D721Med (cell line): ENCODE measurements at places on chromosomes 5 and 9.

GRCh38 chr5:71492817-71493615 is 37.6 kb downstream of the BDP1 start:
- no peak for DNase-seq

- DNase-seq, result no peak
Measured at GRCh38 chr9:112145886-112146285, 29.2 kb downstream of the SUSD1 start.

GRCh38 chr9:18020121-18020745 is 441.4 kb downstream of the SH3GL2 start:
- no peak for DNase-seq

DNA sequence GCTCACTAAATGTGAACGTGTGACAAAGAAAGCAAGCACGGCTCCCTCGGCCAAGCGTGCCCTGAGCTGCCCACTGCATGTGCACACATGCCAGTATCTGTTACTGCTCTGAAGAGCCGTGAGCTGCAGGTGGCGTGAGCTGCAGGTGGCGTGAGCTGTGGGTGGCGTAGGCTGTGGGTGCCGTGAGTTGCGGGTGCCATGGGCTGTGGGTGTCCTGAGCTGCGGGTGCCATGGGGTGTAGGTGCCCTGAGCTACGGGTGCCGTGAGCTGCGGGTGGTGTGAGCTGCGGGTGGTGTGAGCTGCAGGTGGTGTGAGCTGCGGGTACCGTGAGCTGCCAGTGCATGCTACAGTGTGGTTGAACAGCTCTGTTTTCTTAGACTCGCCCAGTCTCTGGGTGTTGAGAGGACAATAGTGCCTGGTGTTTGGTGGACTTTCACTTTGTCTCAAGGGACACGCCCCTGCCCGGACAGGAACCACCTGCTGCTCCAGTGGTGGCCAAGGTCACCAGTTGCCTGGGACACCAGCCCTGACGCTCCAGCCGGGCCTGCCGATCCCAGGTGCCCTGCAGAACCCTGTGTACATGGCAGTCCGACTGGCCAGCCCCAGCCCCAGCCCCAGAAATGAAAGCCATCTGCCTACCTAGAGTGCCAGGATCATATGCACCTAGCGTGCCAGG is 6.7 kb downstream of the CCDC187 start:
- DNase-seq, result no peak

DNA sequence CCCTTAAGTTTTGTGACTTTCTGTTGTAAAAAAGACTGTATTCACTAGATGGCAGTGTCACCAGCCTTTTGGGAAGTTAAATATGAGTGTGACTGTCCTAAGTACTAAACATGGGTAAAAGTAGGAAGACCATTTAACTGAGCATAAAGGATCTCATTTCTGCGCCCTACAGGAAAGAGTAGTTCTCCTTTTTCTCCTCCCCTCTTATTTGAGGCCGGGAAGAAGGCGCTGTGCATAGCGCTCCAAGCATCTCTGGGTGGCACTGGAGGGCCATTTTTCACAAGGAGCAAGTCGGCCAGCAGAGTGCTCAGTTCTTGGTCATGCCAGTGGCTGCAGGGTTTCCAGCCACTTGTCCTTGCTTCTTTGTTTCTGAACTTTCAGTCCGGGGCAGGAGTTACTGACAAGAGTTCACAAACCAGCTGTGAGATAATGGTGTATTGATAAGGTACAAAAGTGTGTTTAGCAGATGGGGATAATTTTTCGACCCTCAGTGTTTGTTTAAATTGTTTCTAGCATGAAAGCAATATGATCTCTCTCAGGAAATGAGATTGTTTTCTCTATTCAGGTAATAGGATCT is 227.6 kb upstream of the DMRT1 start:
- DNase-seq, result no peak

DNA sequence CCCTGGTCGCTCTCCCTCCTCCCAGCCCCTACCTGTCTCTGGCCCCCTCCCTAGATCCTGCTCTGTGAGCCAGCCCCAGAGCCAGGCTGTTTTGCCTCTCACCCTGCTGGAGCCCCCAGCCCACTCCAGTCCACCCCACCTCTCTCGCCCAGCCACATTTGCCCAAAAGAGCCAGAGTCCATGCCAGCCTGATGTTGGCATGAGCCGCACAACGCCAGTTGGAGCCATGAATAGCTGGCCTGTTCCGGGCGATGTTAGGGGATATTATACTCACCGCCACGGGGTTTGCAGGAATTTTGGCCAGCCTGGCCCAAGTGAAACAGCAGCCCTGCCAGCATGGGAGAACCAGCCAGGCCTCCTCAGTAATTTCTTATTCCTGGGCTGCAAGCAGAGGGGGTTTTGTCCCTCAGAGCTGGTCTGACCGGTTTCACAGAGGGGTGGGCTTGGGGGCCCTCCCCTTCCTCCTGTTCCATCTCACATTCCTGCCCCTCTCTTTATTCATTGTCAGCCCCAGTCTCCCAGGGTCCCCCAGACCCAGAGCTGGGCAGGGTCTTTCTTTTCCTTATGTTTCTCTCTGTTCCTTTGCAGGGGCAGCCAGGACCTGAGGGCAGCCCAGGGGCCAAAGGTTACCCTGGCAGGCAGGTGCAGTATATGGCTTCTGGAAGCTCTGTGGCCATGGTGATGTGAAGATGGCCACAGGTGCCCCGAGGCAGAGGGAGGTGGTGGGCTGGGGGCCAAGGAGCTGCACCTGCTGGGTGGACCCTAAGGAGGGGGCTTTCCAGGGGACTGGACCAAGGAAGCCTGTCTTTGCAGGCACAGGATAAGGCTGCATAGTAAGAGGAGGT is 50.1 kb downstream of the COL27A1 start:
- DNase-seq, result no peak

DNA sequence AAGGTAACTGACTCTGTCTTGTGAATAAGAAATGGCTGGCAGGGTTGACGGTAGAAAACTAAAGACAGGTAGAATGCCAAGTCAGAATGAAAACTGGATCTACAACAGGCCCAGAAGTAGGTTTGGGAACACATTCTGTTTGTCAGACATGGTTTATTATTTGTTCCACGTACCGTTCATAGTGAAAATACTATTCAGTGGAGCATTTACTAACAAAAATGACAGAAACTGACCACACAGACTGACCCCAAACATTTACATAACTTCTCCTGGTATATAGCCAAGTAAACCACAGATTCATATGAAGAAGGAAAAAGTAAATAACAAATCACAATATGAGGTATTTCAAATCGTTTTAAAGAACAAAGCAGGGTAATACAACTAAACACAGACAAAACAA is 73.7 kb downstream of the SLC38A9 start:
- no peak for DNase-seq

DNA sequence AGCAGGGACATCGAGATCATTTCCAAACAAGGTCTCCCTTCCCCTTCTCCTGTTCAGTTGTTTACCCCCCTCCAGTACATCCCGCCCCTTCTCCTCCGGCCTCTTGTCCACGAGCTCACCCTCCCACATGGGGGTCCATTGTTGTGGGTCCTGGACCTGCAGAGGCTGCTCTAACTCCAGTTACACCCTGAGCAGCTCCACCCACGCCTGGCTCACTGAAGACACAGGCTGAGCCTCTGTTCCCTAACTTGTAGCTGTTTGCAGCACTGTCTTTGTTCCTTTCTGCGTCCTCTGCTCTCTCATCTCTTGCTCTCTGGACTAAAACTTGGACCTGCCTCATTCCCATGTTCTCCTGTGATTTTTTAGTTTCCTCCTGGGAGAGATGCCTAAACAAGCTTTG is 377.5 kb downstream of the MED10 start:
- no peak for DNase-seq

DNA sequence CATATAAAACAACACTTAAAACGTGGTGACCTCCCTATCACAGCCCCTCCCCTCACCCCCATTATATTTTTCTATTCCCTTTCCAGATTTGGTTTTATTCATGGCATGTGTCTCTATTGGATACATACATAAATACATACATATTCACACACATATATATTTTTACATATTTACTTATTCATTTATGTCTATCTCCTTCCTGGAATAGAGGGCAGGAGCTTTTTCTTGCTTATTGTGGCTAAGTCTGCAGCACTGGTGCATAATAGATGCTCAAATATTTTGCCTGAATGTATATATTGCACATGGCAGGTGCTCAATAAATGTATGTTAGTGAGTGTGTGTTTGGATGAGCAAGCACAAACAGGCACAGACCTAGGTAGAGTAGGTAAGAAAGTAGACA is 2.5 kb downstream of the AGXT2 start:
- DNase-seq, result no peak

- no peak for DNase-seq
Measured at GRCh38 chr9:69376651-69377050, 51.6 kb downstream of the ENTREP1 start.

DNA sequence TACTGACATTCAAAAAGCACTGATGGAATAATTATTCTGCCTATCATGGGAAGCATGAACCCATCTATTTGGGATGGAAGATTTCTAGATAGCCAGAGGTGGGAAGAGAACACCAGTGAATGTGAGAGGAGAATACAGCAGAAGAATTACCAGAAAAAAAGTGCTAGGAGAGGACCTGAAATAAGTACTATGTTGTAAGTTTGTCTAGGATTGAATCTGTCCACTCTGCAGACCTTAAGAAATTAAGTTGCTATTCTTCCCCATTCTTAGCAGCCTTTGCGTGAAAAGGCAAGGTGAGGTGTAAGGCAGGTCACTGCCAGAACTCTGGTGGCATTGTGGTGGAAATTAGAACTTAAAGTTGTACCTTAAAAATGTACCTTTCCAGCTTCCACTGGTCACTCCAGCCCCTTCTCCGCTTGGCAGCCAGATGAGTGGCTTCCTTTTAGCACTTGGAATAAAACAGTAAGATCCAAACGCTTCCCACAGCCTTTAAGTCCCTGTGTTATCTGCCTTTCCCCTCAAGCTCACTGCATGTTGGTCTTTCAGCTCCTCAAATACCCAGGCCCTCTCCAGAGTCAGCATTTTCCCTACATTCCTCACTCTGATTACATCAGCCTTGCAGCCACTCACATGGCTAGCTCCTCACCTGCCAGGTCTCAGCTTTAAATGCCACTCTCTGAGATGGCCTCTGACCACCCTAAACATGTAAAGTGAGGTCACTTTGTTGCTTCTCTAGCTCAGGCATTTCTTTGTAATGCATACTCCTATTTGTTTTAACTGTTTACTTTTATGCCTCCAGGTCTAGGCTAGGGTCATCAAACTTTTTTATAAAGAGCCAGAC is 253.0 kb downstream of the EPB41L4A start:
- DNase-seq, result no peak

GRCh38 chr5:72378639-72379289 is 58.6 kb downstream of the PTCD2 start:
- DNase-seq, result no peak

DNA sequence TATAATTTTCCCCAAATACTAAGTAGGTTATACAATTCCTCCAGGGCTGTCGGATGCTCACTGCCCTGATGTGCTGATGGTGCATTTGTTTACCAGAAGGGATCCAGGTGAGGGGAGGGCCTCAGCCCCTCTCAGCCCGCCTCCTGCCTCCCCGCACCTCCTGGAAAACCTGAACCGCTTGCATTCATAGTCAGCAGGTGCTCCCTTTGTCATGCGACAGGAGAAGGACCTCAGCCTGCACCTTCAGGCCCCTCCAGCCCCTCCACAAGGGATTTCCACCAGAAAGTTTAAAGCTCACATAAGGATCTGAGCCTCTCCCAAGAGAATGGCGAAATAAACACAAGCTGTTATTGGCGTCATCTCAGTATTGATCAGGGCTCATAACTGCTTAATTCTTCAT is 36.5 kb upstream of the NTNG2 start:
- no peak for DNase-seq

DNA sequence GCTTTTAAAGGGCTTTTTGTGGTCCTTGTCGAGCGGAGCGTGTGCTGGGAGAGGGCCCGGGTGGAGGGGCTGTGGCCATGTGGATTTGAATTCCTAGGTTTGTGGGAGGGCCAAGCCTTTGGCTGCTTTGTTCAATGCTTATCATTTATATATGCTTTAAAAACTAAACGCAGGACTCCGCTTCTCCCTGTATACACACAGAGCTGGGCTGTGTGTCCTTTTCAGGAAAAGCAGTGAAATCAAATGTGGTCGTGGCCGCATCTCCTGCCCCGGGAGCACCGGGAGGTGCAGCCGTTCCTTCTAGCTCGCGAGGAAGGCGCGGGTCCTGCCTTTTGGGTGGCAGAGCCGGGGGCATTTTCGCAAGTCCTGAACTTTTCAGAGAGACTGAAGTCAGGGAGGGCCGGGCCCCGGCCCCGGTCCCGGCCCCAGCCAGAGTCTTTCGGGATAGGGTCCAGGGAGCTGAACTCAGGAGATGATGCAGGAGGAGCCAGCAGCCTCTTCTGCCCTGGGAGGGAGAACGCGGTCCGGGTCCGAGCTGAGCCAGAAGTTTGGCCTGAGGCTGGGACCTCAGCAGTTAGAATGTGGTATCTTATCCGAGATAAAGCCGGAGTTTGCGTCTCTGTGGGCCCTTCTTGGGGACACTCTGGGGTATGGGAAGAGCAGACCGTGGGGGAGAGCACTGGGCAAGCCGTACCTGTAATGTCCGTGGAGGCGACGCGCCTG is 158.8 kb downstream of the C9orf152 start:
- peak; percentile 17 for DNase-seq

DNA sequence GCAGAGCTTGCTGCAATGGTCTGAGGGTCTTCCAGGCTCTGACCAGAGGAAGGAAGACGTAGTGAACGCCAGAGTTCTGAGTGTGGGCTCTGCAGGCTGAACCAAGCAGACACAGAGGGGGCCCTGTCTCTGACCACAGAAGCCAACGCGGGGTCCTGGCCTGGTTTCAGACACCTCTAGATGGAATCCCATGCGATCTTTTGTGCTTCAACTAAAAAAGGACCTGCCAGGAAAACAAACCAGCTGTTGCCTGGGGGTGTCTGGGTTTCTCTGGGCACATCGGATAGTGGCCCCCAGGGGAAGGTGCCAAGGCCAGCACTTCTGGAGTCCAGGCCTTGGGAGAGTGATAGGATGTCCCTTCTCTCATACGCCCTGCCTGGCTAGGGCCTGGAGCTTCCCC is 12.9 kb downstream of the PRDM12 start:
- DNase-seq, result no peak

GRCh38 chr9:95171596-95171995 is 145.9 kb downstream of the FANCC start:
- no peak for DNase-seq

DNA sequence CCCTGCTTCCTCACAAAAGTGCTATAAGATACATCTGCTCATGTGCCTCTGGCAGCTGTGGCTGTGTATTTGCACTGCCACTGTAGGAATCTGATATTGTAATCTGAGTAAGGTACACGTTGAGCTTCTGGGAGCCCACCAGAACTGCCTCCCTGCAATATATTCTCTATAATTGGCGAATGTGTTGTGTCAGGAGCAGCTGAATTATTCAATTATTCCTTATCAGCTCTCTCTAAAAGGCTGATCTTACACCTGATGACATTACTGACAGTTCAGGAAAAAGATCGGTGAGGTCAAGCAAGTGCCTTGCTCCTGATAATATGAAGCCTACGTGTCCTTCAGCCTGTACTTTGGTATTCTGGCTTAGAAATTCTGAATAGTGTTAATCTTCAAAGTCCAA is 1015.0 kb downstream of the CDH9 start:
- DNase-seq, result no peak
